NCI-H2081 treated with DMSO at 0.1 percent for 48 hours (cell line): ENCODE measurements at places on chromosomes 5 and 9.

GRCh38 chr5:88722546-88723073 is 160.4 kb downstream of the MEF2C start:
- DNase-seq, result no peak

DNA sequence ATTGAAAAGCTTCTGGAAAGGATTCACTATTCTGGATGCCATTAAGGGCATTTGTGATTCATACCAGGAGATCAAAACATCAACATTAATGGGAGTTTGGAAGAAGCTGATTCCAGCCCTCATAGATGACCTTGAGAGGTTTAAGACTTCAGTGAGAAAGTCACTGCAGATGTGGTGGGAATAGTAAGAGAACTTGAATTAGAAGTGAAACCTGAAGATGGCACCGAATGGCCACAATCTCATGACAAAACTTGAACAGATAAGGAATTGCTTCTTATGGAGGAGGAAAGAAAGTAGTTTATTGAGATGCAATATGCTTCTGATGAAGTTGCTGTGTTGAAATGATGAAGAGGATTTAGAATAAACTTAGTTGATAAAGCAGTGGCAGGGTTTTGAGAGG is 254.6 kb upstream of the SLC24A2 start:
- no peak for DNase-seq

DNA sequence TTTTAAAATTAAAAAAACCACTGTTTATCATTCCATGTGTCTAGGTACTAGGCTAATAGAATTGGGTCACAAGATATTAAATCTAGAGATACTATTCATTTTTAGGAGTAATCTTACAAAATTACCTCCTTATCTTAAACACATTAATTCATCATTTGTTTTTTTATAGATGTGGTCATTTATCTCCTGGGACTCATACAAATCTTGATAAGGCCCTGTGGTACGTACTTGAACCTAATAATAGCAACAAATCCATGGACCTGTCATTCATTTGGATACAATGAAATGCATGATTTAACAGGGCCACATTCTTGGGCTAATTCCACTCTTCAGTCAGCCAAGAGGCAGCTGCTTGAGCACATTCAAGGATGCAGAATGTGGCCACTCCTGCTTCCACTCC is 66.4 kb upstream of the MARCHF11 start:
- DNase-seq, result no peak

DNA sequence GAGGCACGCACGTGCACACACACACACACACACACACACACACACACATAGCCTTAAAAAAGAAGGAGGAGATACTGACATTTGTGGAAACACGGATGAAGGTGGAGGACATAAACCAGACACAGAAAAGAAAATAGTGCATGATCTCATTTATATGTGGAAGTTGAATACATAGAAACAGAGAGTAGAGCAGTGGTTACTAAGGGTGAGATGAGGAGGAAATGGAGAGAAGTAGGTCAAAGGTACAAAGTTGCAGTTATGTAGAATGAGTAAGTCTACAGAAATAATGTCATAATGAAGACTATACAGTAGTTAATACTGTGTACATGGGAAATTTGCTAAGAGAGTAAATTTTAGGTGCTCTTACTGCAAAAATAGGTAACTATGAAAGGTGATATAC is 412.2 kb upstream of the CDH9 start:
- no peak for DNase-seq

- no peak for DNase-seq
Measured at GRCh38 chr5:131637694-131638093, 2.7 kb upstream of the RAPGEF6 start.

GRCh38 chr5:138654281-138654867 is 79.2 kb upstream of the HSPA9 start:
- no peak for DNase-seq

DNA sequence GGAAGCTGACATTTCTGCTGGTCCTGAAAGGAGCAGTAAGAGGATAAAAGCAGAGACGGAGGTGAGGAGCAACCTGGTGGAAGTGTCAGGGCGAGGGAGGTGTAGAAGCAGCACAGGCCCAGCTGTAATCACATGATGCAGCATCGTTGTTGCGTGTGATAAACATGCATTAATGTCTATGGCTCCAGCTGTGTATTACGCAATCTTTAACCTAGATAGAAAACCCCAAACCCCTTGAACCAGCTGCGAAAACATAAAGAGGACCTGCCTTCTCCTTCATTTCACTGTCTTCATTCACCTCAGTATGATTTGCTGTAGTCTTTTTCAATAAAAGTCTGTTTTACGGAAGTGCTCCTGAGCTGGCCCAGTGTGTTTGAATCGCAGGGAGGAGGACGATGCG is 162.9 kb downstream of the NTRK2 start:
- no peak for DNase-seq

GRCh38 chr5:15373151-15373550 is 126.8 kb upstream of the FBXL7 start:
- no peak for DNase-seq

DNA sequence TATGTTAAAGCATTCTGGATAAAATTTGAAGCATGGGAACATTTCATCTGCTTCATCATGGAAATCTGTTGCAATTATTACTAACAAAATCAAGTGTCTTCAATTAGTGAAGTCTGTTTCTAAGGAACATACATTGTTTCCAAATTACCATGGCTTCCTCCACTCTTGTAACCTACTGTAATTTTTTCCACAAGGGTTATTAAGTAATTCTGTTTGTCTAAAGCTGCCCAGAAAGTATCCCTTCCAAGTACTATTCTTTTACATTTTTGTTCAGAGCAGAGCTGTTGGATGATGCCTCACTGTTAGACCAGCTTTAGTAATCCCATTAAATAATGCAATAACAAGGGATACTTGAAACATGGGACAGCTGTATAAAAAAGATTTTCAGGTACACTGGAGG is 483.5 kb upstream of the CD180 start:
- no peak for DNase-seq

GRCh38 chr5:58261605-58262004 is 198.3 kb downstream of the PLK2 start:
- no peak for DNase-seq

DNA sequence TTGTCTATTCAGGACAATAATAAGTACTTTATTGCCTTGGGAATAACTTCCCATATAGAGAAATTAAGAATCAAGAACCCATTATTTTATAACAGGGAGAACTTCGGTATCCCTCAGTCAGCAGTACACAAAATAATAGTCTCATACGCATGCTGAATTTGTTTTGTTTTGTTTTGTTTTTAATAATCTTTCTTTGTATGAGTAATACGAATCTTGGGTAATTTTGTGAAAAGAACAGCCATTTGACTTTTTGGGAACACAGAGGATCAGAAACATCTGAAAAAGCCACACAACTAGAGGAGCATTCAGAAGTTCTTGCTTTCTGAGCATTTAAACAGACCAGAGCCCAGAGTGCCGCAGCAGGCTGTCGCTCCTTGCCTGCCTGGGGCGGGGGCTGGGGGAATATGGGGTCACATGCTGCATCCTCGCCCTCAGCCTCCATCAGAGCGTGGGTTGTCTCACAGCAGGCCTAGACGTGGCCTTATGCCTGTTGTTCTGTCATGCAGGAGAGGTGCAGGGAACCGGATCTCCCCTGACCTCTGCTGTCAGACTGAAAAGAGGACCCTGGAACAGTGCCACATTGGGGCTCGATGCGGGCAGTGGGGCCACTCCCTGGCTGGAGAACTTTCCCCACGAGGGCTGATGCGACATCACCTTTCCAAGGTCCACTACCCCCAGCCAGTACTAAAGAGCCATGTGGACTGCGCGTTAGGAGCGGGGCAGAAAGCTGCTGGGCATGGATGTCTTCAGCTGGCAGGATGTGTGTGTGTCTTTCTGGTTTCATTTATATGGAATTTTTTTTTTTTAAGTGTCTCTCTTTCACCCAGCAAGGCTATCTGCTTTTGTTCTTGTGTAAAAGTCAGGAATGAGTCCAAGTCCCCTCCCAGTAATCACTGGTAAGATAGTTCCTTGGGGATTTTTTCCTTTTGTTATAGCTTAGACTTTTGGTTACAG is 133.4 kb upstream of the OTULINL start:
- no peak for DNase-seq

GRCh38 chr5:67353500-67354450 is 157.2 kb upstream of the CD180 start:
- DNase-seq, result no peak

- DNase-seq, result no peak
Measured at GRCh38 chr5:119080936-119081335, 10.0 kb downstream of the DMXL1 start.

- no peak for DNase-seq
Measured at GRCh38 chr5:34551911-34552433, 104.2 kb upstream of the RAI14 start.

DNA sequence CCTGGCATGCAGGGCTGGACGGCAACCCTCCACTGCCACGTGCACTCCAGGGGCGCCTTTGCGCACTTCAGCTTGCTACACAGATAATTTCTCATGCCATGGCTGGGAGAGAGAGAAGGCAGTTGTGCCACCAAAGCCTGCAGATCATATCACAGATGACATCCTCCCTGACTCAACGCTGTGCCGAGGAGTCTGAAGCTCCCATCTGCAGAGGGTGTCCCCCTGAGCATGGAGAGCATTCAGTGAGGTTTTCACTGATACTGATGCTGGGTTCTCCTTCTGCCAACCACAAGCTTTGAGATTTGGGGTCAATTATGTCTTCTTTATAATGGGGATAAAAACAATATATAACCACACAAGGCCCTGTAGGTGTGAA is 607.4 kb upstream of the ADAMTS16 start:
- DNase-seq, result no peak

DNA sequence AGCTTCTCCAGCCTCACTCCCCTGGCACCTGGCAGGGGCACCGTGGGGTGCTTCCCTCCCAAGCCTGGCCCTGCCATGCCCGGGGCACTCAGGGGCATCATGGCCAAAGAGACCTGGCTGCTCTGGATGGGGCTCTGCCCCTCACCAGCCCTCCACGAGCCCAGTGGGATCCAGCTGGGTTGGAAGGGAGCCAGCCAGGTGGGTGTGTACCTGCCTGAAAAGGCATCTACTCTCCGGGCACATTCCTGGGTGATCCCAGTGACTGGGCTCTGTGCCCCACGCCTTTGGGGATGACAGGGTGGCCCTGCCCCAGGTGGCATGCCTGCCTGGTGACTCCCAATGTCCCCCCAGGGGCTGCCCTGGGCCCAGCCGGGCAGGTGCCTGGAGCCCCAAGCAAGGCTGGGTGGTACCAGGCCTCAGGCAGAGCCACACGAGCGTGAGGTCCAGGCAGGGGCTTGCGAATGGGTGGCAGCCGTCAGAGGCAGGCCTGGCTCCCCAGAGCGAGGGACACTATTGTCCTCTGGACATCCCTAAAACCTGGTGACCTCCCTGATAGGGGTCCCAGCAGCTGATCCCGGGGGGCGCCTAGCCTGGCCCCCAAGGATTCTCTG is 777 bp downstream of the GPSM1 start:
- DNase-seq, result no peak

DNA sequence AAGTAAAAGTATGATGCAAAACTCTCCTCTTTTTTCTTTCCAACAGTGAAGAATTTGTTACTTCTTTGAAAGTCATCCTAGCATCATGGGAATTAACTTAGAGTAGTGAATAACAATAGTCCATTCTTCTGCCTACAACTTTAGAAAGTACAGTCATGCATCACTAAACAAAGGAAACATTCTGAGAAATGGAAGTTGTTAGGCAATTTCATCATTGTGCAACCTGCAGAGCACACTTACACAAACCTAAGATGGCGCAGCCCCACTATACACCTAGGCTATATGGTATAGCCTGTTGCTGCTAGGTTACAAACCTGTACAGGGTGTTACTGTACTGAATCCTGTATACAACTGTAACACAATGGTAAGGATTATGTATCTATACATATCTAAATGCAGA is 1209.3 kb upstream of the C9orf72 start:
- DNase-seq, result no peak

- no peak for DNase-seq
Measured at GRCh38 chr9:20980832-20981455, 50.5 kb downstream of the HACD4 start.

DNA sequence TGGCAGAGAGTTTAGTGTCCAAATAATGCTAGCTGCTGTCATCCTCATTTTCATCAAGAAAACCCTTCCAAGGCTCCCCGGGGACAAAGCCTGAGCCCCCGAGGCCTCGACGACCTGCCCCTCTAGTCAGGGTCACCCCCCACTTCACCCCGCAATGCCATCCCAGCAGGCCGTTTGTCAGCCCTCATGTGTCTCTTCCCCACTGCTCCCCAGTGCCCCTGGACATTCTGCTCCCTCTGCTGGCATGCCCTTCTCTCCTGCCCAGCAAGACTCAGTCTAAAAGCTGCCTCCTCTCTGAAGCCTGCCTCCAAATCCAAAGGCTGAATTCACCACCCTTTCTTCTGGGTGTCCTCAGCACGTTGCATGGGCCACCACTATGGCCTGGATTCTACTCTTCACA is 59.3 kb downstream of the PAX5 start:
- DNase-seq, result no peak

- DNase-seq, result no peak
Measured at GRCh38 chr9:33029231-33029786, 4.2 kb downstream of the DNAJA1 start.

GRCh38 chr5:147427521-147428401 is 82.1 kb downstream of the DPYSL3 start:
- no peak for DNase-seq
